RPMI7951 (cell line): ENCODE measurements at places on chromosomes 7 and 10. TPM values are rescaled to one million over a fixed set of nuclear protein-coding genes. Genes with fewer than 3 reads are reported as not detected.

The CTAGE8 gene
- total RNA-seq: 0.39 TPM in 1 of 2 replicates, not detected in the other

The ADAMTS14 gene
- 10.1 and 11.0 TPM in 2 replicates for total RNA-seq

The LRRC61 gene
- 7.9 and 9.5 TPM in 2 replicates for total RNA-seq

The TDRD1 gene
- total RNA-seq: not detected in 2 replicates

The GATA3 gene
- 2.5 and 4.0 TPM in 2 replicates for total RNA-seq

The RBM17 gene
- 39.4 and 40.2 TPM in 2 replicates for total RNA-seq

The H2BK1 gene
- total RNA-seq: not detected in 2 replicates

The SEMA3C gene
- 111 and 119 TPM in 2 replicates for total RNA-seq

The TAS2R38 gene
- total RNA-seq: not detected in 2 replicates

DNA sequence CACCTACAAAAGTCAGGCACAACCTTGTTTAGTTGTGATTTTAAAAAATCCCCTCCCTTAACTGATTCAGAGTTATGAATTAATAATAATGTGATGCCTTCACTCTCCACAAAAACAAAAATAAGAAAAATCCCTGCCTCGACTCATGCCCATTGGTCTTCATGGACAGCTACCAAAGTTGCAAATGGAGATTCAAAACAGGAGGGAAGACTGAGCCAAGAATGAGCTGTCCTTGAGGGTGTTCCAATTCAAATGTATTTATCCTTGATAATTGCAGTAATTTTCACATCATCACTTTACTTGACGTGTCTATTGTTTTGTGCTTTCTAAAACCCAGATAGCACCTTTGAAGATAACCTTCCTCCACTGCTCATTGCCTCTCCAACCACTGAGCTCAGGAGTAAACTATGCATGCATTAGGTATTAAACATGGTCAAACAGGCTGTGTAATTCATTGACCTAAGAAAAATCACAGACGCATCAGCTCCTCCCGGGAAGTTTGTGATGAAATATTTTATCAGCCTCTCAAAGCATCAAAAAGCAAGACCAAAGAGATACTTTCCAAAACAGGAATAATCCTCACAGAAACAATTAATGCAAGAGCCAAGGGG lies 712.7 kb upstream of the IGFBP3 start:
- no peak for DNase-seq

DNA sequence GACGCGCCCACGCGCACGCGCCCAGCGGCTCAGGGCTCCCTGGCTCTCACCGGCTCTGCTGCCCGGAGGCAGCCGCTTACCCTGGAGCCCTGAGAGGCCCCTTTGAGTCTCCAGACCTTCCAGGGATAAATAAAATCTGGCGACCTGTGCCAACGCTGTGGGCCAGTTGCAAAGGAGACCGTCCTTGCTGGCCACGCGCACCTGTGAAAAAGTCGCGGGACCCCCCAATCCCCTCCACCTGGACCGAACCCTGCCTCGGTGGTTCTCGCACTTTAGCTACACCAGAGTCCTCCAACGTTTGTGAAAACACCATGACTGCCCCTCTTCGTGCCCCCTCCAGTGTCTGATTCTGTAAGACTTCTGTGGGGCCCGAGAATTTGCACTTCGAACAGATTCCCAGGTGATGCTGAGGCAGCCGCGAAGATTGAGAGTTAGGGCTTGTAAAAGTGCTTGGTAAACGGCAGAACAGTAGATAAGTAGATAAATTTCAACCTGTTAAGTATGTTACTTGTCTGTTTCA lies 102.4 kb upstream of the SVIL start:
- DNase-seq: no peak

GRCh38 chr7:79452495-79453265 lies 787 bp downstream of the MAGI2 start:
- no peak for DNase-seq

DNA sequence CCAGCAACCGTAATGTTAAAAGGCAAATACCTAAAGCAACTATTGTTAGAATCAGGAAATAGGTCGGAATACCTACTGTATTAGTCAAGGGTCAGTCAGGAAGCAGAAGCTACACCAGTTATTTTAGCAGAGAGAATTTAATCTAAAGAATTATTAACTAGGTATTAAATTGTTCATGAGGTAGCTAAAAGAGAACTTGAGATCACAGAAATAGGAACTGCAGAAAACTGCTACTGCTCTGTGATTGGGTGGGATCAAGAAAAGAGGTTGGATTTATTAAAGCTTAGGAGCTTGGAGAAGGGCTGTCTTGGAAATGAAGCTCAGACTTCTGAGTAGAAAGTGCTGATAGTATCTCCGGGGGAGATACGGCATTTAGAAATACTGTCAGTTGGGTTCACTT lies 20.0 kb upstream of the ZNF438 start:
- DNase-seq: peak; percentile 36

DNA sequence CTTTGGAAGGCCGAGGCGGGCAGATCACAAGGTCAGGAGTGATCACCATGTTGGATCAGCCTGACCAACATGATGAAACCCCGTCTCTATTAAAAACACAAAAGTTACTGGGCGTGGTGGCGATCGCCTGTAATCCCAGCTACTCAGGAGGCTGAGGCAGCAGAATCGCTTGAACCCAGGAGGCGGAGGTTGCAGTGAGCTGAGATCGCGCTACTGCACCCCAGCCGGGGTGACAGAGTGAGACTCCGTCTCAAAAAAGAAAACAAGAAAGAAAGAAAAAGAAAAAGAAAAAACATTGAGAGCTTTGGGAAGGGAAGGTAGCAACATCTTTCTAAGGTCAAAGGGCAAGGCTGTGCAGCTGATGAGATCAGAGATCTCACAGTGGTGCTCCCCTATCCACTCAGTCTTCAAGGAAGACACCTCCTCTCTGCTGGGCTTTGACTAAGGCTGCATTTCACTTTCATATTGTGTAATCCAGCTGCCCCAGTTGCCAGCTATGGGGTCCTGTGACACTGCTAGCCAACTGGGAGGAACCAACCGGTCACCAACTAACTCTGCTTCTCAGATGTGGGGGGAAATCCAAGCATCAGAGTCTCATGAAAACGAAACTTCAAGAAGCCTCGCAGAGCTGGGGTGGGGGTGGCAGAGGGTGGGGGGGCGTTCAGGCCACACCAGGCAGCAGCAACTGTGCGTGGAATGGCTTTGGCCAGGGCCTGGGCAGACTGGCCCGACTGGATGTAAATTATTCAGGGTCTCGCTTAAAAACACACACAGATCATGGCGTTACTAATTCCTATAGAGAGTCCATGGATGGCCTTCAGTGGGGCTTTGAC lies 1.5 kb downstream of the IL15RA start:
- DNase-seq: peak; percentile 23

GRCh38 chr7:98251231-98251600 lies 816 bp downstream of the TECPR1 start:
- DNase-seq: no peak

DNA sequence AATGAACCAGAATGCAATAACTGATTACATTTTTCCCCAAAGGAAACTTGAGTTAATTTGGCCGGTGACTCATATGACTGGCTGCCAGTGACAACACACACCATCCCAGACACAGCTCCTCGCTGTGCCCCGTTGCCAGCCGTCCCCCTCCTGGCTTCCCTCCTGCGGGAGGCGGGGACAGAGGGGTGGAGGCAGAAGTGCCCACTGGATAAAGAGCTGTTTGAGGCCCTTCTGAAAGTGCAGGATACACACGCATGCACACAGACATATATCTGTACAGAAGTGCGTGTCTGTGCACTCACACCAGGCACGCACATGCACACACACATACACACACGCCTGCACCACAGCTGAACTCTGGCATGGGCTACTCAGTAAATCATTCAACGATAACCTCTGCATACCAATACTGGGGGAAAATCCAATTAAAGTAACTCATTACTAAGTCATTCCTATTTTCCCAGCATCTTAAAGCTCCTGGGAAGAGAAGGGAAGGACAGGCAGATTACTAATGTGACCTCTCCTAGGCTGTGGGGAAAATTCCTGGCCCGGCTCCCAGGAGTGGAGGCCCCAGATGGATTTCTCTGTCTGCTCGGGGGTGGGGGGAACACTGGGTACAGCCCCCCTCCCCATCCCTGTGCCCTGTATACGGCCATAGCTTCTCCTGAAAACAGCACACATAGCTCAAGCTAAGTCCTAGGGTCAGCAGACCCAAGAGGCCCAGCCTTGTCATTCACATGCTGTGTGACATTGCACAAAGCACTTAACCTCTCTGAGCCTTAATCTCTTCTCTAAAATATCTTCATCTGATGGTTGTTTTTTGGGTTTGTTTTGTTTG lies 52.3 kb upstream of the MYL10 start:
- peak; percentile 94 for DNase-seq

DNA sequence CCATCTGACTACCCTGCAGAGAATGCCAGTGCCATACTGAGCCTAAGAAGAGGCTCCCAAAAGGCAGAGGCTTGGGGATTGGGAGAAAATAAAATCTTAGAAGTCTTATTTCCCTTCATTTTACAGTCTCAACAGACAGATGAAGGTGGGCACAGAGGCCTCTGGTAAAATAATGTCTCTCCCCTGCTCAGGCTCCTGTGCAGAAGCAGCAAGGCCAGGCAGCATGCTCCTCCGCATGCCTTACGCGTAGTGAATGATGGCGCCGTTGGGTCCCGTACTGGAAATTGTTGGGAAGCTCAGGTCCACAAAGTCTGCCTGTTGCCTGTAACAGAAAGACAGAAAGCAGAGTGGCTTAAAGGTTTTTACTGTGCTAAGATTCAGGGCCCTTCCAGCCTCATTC lies 45.8 kb downstream of the XPNPEP1 start:
- no peak for DNase-seq

GRCh38 chr7:87452279-87452678 lies 23.2 kb downstream of the ABCB4 start:
- DNase-seq: no peak

GRCh38 chr10:30176776-30177533 lies 117.6 kb upstream of the JCAD start:
- DNase-seq: no peak

DNA sequence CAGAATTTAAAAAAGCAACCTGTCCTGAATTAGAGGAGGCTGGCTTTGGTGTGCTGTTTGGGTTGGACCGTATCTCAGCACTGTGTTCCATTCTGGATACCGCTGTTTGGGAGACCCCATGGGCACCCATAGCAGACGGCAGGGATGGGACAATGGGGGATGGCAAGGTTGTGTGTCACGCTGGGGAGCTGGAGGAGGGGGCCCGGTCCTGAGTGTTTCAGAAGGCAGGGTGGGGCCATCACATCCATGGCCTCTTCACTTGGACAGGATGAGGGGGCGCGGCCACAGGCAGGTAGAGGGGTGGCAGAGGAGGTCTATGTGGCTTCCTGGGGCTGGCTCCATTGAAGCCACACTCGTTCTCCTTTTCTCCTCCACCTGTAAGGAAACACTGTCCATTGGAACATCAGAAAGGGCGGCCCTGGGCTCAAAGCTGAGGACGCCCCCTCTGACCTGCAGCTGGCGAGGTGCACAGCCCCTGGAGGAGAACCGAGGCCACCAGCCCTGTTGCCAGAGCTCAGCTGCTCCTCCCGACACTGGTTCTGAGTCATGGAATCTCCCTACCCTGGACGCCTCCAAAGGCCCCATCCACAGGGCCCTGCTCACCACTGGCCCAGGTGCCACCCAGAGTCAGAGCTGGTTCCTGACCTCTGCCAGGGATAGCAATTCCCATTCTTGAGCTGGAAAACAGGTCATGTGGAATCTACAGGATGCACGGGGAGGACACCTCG lies 587.3 kb downstream of the DNAJB6 start:
- no peak for DNase-seq

- DNase-seq: peak; percentile 70
These were observed 50.4 kb upstream of the WNT16 start for GRCh38 chr7:121278120-121279021.

GRCh38 chr10:17029581-17030271 lies 99.9 kb downstream of the CUBN start:
- DNase-seq: peak; percentile 97

DNA sequence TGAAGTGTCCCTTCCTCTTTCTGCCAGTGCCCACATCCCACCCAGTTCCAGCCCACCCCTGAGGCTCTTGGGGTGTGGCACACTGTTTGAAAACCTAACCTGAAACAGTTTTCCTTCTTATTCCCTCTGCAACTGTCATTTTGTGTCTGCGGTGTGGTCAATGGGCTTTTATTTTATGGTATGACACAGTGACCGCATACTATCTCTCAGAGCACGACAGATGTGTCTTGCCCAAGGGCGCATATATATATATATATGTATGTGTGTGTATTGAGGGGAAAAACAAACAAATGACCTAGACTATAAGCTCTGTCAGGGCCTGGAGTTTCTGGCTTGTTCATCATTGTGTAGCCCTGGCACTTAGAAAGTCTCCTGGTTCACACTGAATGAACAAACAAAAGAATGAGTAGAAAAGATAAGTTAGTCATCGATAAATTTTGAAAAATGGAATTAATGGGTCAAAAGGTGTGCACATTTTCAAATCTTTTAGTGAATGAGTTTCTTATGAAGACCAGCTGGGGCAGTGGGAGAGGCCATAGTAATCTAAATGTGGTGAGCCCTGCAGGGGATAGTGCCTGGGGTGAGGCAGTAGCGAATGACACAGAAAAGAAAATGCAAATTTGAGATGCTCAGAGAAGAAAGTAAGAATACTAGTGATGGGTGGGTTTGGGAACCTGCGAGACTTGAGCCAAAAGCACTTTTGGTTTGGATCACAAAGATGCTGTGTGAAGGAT lies 198.4 kb downstream of the SNX10 start:
- peak; percentile 52 for DNase-seq

GRCh38 chr10:131911451-131911850 lies 10.6 kb downstream of the PPP2R2D start:
- DNase-seq: no peak

DNA sequence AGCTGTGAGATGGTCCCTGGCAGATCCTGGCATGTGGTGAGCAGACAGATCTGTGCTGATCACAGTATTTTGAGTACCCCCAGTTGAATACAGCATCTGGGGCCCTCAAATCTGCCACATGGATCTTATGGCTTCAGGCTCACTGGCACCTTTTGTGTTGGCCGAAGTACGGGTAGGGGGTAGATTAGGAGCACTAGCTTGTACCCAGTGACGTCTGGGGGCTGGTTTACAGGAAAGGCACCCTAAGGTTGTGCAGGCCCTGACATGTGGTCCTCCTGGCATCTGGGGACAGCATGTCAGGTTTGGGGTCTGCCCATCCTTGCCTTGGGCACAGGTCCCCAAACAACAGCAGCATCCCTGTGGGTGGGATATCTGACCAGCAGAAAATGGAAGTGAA lies 53.2 kb downstream of the SYPL1 start:
- DNase-seq: no peak

- peak; percentile 57 for DNase-seq
These were observed 20.2 kb downstream of the PDCD11 start for GRCh38 chr10:103416436-103417147.

- no peak for DNase-seq
These were observed 5.9 kb downstream of the STRIP2 start for GRCh38 chr7:129439963-129440625.

DNA sequence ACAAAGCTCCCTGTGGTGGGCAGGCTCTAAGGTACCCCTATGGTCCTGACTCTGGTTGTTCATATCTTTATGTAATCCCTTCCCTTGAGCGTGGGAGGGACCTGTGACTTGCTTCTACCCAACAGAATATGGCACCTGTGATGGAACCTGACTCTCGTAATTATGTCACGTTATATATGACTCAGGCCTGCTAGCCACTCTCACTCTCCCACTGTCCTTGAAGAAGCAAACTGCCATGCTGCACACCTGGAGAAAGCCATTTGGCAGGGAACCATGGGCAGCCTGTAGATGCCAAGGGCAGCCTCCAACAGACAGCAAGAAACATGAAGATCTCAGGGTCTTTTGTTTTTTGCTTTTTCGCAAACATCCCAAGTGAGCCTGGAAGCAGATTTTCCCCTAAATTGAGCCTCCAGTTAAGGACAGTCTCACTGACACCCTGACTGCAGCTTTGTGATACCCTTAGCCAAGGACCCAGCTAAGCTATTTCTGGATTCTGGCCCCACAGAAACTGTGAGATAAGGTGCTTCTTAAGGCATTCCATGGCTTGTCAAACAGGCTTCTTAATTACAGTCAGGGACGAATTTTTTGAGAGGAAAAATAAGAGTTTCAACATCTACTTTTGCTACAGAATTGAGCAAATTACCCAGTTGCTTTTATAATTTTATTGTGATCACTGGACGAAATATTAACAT lies 49.6 kb downstream of the IFIT5 start:
- no peak for DNase-seq
